Thoracic aorta (tissue), 2 donors: ENCODE measurements at places on chromosomes 1 and 21. TPM values are rescaled to one million over a fixed set of nuclear protein-coding genes. Genes with fewer than 3 reads are reported as not detected.

The FAM110D gene
- total RNA-seq, result 9.9 TPM

The LCE1A gene
- total RNA-seq, result not detected

The CR1 gene
- 17.4 TPM for total RNA-seq

The BNIPL gene
- total RNA-seq, result 2.6 TPM

DNA sequence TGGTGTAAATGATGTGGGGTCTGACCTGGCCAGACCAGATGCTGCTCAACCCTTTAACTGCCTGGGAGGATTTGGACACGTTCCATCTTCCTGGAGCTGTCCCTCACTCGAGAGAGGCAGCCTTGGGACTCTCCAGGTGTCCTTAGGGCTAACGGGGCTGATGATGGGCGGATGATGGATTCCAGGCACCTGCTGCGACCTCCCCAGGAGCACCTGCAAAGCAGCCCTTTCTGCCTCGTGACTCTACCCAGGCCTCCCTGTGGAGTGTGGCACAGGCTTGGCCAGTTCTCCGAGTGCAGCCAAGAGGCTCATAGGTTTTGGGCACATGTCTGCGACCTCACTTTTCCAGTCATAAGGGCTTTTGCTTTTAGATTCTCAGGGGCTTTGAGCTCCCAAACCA lies 12.3 kb upstream of the TRIM17 start:
- no peaks in the 10 kb centered on the region for H3K36me3 ChIP-seq
- H3K27ac ChIP-seq, result no peak overlapping the region
- no peak for DNase-seq

DNA sequence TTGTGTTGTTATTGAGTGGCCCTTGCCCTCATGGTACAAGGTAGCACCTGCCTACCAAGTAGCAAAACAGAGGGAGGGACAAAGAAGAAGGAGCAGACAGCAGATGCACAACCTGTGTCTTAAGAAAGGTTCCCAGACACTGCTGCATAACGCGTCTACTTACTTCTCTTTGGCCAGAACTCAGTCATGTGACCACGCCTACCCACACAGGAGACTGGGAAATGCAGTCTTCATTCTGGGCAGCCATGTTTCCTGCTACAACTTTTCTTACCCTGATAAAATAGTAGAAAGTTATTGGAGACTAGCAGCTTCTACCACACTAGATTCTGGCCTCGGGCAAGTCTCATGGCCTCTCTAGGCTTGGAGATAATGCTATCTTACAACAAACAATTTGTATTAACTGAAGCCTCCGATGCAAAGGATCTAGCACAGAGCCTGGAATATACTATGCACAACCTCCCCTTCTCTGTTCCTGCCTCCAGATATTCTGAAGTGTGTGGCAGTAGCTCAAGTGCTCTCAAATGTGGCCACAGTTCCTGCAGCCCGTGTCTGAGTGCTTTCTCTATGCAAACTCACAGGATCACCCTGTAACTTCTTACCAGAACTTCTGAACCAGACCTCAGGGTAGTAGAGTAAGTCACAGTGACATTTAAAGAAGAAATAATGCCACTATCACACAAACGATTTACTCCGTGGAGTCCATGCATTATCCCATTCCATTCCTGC lies 34.1 kb upstream of the BTG2 start:
- no peak overlapping the region for H3K27ac ChIP-seq
- no peak overlapping the region for H3K4me3 ChIP-seq
- no peak for DNase-seq
- H3K27me3 ChIP-seq, result no peaks in the 10 kb centered on the region
- peaks cover 39% of the 10 kb centered on the region for H3K4me1 ChIP-seq
- no peaks in the 10 kb centered on the region for H3K36me3 ChIP-seq

GRCh38 chr21:17051054-17051453 lies 461.8 kb upstream of the CXADR start:
- no peak for DNase-seq
- no peak overlapping the region for H3K27ac ChIP-seq
- no peak overlapping the region for H3K4me3 ChIP-seq
- H3K4me1 ChIP-seq, result no peaks in the 10 kb centered on the region

DNA sequence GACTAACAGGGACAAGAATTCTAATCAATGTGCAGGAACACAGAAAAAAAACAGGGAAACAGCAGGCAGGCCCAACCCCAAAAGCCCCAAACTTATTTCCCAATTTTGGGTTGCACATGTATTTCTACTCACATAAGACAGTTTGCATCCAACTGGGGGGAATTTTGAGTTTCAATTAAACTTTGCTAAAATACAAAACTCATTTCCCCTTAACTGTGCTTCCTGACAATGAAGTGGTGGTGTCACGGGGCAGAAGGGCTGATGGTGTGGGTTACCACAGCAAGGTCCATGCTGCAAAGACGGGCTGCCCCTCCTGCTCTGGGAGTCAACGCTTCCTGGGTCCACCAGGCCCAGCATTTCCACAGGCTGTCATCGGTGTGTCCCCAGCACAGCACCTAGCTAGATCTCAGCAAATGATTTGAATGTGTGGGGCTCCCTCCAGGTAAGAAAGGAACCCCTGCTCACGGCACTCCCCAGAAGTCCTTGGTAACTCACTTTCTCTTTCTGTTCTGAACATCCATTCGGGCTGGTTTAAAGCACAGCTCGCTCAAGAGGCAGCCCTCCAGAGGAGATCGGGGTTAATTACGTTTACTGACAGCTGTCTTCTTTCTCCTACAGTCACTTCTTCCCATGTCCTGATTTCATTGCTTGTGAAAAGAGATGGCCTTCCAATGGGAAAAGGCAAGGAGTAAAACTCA lies 27.4 kb downstream of the HIVEP3 start:
- H3K4me1 ChIP-seq, result peaks cover 8% of the 10 kb centered on the region
- H3K27me3 ChIP-seq, result no peaks in the 10 kb centered on the region
- H3K27ac ChIP-seq, result peak overlapping the region; percentile 2
- H3K36me3 ChIP-seq, result no peaks in the 10 kb centered on the region

DNA sequence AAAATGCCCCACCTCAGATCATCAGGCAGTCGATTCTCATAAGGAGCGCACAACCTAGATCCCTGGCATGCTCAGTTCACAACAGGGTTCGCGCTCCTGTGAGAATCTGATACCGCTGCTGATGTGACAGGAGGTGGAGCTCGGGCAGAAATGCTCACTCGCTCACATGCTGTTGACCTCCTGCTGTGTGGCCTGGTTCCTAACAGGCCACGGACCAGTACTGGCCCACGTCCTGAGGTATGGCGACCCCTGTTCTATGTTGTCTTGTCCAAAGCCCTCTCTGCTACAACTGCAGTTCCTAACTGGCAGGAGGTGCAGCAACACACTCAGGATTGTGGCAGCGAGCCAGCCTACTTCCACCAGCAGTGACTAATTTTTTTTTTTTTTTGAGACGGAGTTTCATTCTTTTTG lies 70.6 kb downstream of the CLSTN1 start:
- peaks cover 8% of the 10 kb centered on the region for H3K36me3 ChIP-seq
- H3K27ac ChIP-seq, result no peak overlapping the region
- no peak overlapping the region for H3K4me3 ChIP-seq
- no peaks in the 10 kb centered on the region for H3K27me3 ChIP-seq

- H3K4me3 ChIP-seq, result no peak overlapping the region
- H3K27ac ChIP-seq, result no peak overlapping the region
- no peaks in the 10 kb centered on the region for H3K27me3 ChIP-seq
- no peaks in the 10 kb centered on the region for H3K36me3 ChIP-seq
These were observed 71.7 kb downstream of the SNX7 start for GRCh38 chr1:98732985-98733781.

DNA sequence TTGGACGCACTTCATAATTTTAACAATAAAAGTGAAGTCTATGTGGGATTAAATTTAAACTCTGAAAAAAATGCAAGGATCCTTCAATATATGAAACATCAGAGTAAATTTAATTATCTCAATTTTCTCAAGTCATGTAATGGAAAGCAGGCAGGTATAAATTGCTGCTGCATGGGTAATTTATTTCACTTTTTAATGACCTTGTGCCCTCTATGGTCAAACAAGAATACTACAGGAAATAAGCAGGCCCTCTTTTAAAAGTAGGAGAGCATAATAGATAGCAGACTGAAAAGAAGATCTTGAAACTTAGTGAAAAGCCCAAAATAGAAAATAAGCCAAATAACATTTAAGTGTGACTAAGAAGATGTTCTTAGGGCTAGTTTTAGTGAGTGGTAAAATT lies 22.9 kb downstream of the BCAS2 start:
- no peaks in the 10 kb centered on the region for H3K36me3 ChIP-seq
- no peak overlapping the region for H3K27ac ChIP-seq
- H3K4me1 ChIP-seq, result no peaks in the 10 kb centered on the region
- no peaks in the 10 kb centered on the region for H3K27me3 ChIP-seq
- DNase-seq, result no peak

DNA sequence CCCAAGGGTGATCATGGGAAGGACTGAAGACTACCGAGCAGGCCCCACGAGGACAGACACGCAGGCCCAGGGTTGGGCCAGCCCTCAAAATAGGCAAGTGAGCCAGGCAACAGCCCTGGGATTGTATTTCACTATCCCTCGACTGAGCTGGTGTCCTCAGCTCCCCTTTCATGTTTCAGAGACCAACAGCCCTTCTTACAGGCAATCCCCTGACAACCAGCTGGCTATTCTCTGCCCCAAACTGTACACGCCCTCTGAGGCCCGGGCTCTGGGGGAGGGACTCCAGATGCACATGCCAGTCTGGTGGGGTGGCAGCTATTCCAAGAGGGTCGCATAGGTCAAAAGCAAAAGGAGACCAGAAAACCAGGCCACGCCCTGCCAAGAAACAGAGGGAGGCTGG lies 243.0 kb downstream of the TOMM20 start:
- no peaks in the 10 kb centered on the region for H3K36me3 ChIP-seq
- peak overlapping the region; percentile 55 for H3K27ac ChIP-seq
- H3K4me1 ChIP-seq, result peaks cover 32% of the 10 kb centered on the region
- no peak for DNase-seq
- H3K4me3 ChIP-seq, result no peak overlapping the region

- H3K27ac ChIP-seq, result no peak overlapping the region
- no peak overlapping the region for H3K4me3 ChIP-seq
- H3K4me1 ChIP-seq, result no peaks in the 10 kb centered on the region
- H3K36me3 ChIP-seq, result no peaks in the 10 kb centered on the region
- no peaks in the 10 kb centered on the region for H3K27me3 ChIP-seq
- DNase-seq, result no peak
These were observed 70.0 kb upstream of the FMN2 start for GRCh38 chr1:240021709-240022108.

GRCh38 chr1:221779771-221780170 lies 37.9 kb upstream of the DUSP10 start:
- H3K27ac ChIP-seq, result no peak overlapping the region
- H3K4me1 ChIP-seq, result no peaks in the 10 kb centered on the region
- H3K27me3 ChIP-seq, result no peaks in the 10 kb centered on the region
- DNase-seq, result no peak
- no peak overlapping the region for H3K4me3 ChIP-seq
- no peaks in the 10 kb centered on the region for H3K36me3 ChIP-seq

DNA sequence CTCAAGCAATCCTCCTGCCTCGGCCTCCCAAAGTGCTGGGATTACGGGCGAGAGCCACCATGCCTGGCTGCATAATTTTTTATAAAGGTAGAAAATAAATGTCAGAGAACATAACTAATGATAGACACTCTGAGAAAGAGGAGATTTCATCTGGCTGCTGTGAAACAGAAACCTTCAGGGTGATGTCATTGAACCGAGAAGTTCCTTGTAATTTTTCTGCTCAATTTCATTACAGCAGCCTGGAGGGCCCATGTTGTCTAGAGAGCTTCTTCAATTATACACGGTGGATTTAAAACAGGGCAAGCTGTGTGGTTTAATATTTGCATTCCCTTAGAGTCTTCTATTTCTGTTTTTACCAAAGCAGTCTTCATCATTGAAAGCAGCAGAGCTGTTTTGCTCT lies 64.3 kb upstream of the MORC3 start:
- H3K4me1 ChIP-seq, result peaks cover 7% of the 10 kb centered on the region
- no peak overlapping the region for H3K4me3 ChIP-seq
- DNase-seq, result no peak

- no peak overlapping the region for H3K27ac ChIP-seq
- peaks cover 6% of the 10 kb centered on the region for H3K4me1 ChIP-seq
- DNase-seq, result no peak
- H3K4me3 ChIP-seq, result no peak overlapping the region
These were observed 73.6 kb downstream of the TPR start for GRCh38 chr1:186301448-186301847.

GRCh38 chr1:86468501-86468977 lies at the start of gene CLCA1:
Gene CLCA1, plus strand, starts transcription at chr1:86468927. Its CDS starts 45 bp downstream, at chr1:86468972.
- H3K36me3 ChIP-seq, result no peaks in the 10 kb centered on the region
- H3K4me1 ChIP-seq, result no peaks in the 10 kb centered on the region
- H3K4me3 ChIP-seq, result no peak within 1 kb of the TSS
- H3K27ac ChIP-seq, result no peak within 1 kb of the TSS
- H3K27me3 ChIP-seq, result no peaks in the 10 kb centered on the region

- no peak overlapping the region for H3K4me3 ChIP-seq
- no peaks in the 10 kb centered on the region for H3K4me1 ChIP-seq
- no peak overlapping the region for H3K27ac ChIP-seq
- H3K27me3 ChIP-seq, result no peaks in the 10 kb centered on the region
- no peaks in the 10 kb centered on the region for H3K36me3 ChIP-seq
These were observed 29.6 kb downstream of the VANGL1 start for GRCh38 chr1:115671176-115671934.

DNA sequence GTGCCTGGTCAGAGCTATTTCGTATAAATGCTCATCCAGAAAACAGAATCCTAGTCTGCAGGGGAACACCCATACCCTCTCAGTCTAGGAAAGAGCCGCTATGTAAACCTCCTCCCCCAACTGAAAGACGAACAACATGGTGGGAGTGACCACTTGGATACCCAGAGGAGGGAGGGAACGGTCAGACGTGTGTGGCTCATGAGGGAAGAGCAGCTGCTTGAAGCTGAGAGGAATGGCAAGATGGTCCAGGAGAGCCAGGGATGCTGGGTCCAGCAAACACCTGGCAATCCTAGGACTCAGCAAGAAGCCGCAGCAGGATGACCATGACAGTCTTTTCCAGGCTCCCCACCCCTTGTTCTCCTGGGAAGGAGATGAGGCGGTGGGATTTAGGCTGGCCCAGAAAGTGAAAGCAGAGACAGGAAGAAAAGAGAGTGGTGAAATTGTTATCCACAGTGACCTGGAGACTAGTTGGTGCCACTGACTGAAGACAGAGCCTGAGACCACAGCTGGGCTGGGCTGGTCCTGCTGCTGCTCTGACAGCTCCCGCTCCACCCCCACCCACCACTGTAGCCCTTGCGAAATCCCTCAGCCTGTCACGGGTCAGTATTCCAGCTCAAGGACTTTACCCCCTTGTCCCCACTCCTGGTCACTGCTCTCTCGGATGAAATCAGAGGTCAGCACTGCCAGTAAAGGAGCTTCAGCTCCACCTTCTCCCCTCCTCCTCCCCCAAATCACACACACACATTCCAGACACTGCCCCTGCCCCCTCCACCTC lies 3.6 kb downstream of the CERS2 start:
- peak overlapping the region; percentile 89 for H3K4me3 ChIP-seq
- DNase-seq, result no peak
- H3K4me1 ChIP-seq, result peaks cover 28% of the 10 kb centered on the region
- no peaks in the 10 kb centered on the region for H3K27me3 ChIP-seq

DNA sequence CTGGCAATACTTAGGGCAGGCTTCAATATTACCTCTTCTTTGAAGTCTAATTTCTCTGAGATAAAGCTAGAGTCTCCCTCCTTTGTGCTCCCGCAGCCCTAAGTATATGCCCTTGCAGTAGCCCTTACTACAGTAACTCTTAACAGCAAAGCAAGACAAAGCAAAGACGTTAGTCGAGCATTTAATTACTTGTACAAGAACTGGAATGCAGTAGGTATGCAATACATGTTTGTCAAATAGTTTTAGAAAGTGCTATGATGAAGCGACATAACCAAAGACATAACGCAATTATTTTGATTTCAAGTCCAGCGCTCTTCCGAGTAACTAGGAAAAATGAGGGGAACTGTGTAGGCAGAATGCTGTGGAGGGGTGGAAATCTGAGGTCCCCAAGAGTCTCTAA lies 1.6 kb downstream of the P3H1 start:
- H3K36me3 ChIP-seq, result no peaks in the 10 kb centered on the region
- H3K27me3 ChIP-seq, result no peaks in the 10 kb centered on the region
- H3K4me3 ChIP-seq, result peak overlapping the region; percentile 93
- peaks cover 36% of the 10 kb centered on the region for H3K4me1 ChIP-seq
